ENCODE measurements at places on chromosomes 16 and 17.

DNA sequence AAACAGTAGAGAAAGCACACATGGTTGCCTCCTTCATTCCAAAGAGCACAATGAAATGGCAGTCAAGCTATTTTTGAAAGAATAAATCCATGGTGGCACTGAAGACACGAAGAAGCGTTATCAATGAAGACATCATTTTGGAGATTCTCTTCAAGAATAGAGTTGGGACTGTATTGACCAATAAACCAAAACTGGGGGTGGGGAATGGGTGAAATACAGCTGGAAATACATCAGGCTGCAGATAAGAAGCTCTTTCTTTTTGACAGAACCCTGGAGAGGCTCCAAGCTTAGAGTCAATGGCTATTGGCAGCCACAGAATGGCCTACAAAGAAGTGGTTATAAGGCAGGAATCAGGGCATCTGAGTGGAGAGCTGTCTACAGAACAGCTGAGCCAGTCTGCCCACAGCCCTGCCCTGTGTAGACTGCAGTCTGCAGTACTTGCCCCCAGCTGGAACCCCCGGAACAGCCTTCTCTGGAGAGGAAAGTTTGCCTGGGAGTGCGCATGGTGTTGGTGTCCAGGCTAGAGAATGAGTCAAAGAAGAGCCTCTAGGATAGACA lies 100.4 kb downstream of the STX8 start:
- DNase-seq, result no peak

GRCh38 chr17:68089881-68090280 lies 54.3 kb downstream of the KPNA2 start:
- DNase-seq, result no peak

GRCh38 chr16:77170805-77171204 lies 20.2 kb upstream of the MON1B start:
- DNase-seq, result no peak

GRCh38 chr17:11506635-11507034 lies 91.6 kb upstream of the DNAH9 start:
- no peak for DNase-seq

GRCh38 chr16:78504401-78504851 lies 405.0 kb downstream of the WWOX start:
- DNase-seq, result no peak

DNA sequence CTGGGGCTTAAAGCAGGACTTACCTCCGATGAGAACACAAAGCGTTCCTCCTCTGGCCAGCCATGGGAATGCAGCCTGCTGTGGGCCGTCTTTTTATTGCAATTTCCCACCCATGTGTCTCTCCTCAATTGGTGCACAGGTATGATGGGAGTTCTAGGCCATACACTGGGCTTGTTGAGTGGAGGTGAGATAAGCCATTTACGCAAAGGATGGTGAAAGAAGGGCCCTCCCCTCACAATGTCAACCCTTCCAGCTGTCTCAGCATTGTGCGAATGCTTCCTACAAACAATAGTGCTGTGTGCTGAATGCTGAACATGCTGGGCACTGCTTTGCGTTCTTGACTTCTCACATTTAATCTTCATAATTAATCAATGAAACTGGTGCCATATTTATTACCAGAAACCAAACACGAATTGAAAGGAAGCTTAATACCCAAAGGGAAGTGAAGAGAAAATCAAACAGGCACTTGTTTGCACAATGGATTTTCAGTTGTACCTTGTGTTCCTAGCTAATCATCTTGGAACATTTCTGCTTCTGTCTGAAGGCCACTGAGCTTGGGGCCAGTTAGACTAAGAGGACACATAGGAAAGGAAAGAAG lies at the start of gene GP2:
TSS of gene GP2 (minus strand) at position 70 of the 598 bp plus-strand sequence. CDS start 1,082 bp downstream, outside the sequence.
- no peak for DNase-seq

- DNase-seq, result no peak
Observed at GRCh38 chr16:20821682-20822081, 15.4 kb downstream of the REXO5 start.

DNA sequence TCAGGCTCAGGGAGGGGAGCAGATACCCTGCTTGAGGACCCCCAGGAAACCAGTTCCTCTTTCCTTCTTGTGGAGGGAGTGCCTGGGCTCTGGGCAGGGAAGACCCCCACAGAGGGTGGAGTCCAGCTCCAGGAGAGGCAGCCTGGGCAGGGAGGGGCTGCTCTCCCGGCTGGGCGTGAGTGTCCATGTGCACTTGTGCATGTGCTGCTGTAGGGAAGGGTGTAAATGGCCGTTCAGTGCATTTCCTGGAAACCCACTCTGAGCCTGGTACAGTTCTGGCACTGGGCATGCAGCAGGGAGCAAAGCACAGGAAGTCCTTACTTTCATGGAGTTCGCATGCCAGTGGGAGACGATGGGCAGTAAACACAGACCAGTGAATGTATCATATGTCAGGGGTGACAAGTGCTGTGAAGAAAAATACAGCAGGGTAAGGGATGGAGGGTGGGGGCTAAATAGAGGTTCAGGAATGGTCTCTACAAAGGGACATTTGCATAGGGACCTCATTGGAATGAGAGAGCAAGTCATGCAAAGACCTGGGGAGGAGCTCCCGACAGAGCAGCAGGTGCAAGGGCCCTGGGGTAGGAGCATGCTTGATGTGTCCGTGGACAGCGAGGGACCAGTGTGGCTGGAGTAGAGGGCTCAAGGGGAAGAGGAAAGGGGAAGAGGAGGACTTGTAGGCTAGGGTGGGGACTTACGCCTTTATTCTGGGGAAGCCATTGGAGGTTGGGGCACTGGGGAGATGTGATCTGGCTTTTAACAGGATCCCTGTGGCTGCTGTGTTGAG lies 5.5 kb downstream of the STARD3 start:
- DNase-seq, result no peak

GRCh38 chr17:34703533-34703932 lies 124.2 kb downstream of the TMEM132E start:
- DNase-seq, result no peak

DNA sequence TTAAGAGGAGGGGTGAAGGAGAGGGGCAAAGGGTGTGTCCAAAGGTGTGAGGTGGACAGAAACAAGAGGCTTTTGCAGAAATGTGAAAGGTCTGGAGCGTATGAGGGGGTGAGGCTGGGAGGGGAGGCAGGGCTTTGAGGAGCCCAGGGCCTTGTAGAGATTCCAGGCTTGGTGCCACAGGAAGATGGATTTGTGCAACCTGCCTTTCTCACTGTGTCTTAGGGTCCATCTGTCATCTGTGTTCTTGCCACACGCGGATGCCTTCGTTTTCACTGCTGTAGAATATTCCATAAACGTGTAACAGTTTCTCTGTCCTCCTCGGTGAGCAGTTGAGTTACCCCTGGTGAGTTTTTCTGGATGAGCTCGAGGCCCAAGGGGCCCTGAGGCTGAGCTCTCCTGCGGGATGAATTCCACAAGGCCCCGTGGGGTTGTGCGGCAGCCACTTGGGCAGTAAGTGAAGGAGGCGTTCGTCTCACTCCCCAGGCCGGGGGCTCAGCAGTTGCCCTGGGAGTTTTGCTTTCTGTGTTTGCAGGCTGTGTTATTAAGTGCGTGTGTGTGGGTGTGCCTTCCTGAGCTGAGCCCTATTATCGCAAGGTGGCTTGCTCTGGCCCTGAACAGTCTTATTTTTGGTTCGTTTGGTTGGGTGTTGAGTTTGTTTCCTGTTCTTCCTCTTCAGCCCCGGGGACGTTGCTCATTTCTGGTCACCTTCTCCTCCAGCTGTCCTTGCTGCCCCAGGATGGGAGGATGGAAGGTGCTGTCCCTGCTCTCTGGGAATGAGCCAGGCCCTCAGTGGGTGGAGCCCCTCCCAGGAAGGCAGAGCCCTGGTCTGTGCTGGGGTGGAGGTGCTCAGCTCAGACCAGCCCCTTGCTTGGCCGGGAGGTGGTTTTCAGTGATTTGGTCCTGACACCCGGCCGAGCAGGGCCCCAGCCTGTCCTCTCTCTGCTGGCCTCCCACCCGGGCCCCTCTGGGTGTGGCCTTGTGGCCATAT lies 28.4 kb downstream of the BAIAP2 start:
- no peak for DNase-seq

DNA sequence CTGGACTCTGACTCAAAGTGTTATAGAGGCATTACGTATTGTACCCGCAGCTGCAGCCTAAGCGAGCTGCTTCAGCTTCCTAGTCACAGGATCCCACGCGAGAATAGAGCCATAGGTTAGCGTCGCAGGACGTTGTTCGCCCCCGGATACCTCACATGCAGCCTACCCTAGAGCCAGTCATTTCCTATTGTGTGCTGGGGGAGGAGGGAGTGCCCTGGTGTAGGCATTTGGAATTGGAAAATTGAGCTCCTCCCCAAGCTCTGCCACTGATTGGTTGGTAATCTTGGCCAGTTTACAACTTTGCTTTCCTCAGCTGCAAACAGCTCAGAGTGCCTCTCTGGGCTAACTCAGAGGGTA lies 530 bp downstream of the NAA60 start:
- DNase-seq, result no peak

DNA sequence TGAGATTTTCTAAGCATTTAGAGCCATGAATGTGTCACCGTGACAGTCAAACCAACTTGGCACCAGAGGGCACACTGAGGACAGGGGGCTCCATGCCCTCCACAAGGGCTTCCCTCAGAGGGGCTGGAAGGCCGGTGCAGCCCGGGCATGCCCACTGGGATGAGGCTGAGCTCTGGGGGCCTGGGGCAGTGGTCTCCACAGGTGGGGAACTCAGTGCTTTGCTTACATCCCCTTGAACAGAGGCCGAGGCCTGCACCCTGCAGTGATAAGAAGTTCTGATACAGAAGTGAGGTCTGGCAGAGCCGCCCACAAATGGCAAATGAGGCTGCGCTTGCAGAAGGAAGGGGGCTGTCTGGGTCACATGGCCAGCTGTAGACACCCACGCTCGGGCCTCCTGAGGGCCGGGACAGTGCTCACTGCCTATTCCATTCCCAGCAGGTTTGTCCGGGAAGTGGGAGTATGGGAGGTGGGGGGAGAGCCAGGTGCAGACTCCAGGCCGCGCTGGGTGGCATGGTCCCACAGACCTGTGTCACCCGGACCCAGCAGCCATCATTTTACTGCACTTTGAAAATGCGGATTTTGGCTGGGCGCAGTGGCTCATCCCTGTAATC lies 116.8 kb upstream of the CREBBP start:
- DNase-seq, result no peak

GRCh38 chr16:66538910-66539309 lies 11.0 kb downstream of the TK2 start:
- DNase-seq, result no peak

GRCh38 chr16:13245713-13246377 lies 344.4 kb downstream of the SHISA9 start:
- no peak for DNase-seq

DNA sequence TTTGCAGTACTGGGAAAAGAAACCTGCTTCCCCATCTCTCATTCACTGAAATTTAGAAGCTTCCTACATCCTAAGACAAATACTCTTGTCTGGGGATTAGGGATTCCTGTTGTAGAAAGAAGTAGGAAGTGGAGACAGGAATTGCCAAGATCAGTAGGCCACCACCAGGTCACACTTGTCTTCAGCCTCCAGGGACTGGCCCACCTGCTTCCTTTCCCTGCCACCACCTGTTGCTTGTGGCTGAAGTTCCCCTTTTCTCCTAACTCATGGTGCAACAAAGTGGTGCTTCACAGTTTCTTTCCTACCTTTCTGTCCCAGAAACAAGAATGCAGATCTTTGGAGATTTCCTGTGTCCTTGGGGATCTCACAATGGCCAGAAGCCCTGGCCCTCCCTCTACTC lies 82.4 kb downstream of the WNT3 start:
- DNase-seq, result no peak

DNA sequence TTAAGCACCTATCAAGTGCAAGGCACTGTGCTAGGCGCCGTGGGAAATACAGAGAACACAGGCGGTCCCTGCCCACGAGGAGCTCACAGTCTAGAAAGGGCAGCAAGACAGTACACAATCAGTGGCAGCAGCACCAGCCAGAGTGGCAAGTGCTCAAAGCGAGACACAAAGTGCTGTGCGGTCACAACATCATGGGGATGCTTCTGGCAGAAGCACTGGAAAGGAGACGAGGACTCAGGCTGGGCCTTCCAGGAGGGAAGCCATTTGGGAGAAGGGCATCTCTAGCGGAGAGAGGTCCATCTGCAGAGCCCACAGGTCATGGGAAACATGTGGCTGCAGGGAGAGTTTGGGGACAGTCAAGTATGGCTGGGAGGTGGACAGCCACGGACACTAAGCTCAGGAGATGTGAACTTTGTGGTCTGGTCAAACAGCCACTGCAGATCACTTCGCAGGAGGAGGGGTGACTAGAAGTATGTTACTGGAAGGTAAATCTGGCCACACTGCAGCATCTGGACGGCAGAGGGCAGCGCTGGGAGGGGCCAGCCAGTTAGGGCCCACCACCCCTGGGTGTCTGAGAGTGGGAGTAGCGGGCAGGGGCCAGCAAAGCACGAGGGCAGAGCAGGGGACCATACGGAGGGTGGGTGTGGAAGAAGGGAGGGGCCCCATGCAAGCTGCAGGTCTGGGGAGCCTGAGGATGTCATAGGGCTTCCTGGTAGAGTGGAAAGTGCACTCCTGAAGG lies 71.1 kb downstream of the N4BP1 start:
- no peak for DNase-seq

- no peak for DNase-seq
Observed at GRCh38 chr17:76111956-76112355, 8.4 kb upstream of the EXOC7 start.

GRCh38 chr17:75783069-75783783 lies 1.4 kb upstream of the UNK start:
- DNase-seq, result no peak

DNA sequence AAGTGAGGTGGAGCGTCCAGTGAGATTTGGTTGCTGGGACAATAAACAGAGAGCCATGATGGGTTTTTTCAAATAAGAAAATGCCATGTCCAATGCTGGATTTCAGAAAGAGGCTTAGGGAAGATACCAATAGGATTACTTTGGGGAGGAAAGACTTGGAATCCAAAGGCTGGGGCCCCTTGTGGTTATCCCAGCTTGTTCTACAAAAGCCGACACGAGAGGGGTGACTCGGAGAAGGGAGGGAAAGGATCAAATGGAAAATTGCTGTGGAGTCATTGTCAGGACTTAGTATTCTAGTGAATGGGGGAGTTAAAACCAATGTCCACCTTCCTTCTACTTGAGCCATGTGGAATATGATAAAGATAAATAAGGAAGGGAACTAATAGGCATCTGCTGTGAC lies 305.5 kb downstream of the SOX9 start:
- DNase-seq, result no peak

GRCh38 chr17:38789185-38789584 lies 10.2 kb downstream of the PIP4K2B start:
- no peak for DNase-seq

DNA sequence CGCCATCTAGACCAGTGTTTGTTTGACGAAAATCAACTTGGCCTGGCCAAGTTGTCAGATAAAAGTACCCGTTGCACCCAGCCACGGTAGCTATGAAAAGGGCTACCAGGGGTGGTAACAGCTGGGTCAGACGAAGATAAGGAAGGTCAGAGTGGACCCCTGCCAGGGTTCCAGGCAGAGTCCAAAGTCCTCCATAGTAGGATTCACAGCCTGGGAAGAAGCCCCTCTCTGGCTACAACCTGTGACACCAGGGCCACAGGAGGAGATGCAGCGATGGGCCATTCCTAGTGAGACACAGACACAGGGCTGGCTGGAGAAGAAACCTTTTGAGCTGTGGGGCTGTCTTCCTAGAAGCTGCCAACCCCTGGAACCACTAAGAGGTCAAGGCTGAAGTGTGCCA lies 39.3 kb downstream of the MEAK7 start:
- no peak for DNase-seq

GRCh38 chr17:83034525-83034924 lies 44.9 kb upstream of the METRNL start:
- DNase-seq, result no peak

Data from activated CD8-positive, alpha-beta memory T cell treated with anti-CD3 and anti-CD28 coated beads for 1 hour (primary cell).